ENCODE measurements at places on chromosomes 5 and 9. TPM values are rescaled to one million over a fixed set of nuclear protein-coding genes. Genes with fewer than 3 reads are reported as not detected.

RAI14 gene
- polyA plus RNA-seq, result 87.9 TPM

PIP5KL1 gene
- polyA plus RNA-seq, result 2.7 TPM

SOX30 gene
- polyA plus RNA-seq, result 0.64 TPM

BTNL8 gene
- 1.1 TPM for polyA plus RNA-seq

PDE6A gene
- polyA plus RNA-seq, result 0.09 TPM

SLC25A2 gene
- 0.19 TPM for polyA plus RNA-seq

ANKRD18A gene
- polyA plus RNA-seq, result 3.9 TPM

BNC2 gene
- 10.5 TPM for polyA plus RNA-seq

TLX3 gene
- polyA plus RNA-seq, result not detected

C5orf46 gene
- polyA plus RNA-seq, result not detected

IFNK gene
- not detected for polyA plus RNA-seq

SLC46A2 gene
- polyA plus RNA-seq, result 0.17 TPM

SLC1A3 gene
- polyA plus RNA-seq, result 4.4 TPM

NUTM2F gene
- polyA plus RNA-seq, result not detected

PAEP gene
- polyA plus RNA-seq, result 0.38 TPM

C5orf58 gene
- polyA plus RNA-seq, result 0.11 TPM

CHD1 gene
- 77.0 TPM for polyA plus RNA-seq

ELP1 gene
- 54.0 TPM for polyA plus RNA-seq

NTNG2 gene
- 0.34 TPM for polyA plus RNA-seq

SEMA5A gene
- polyA plus RNA-seq, result 44.8 TPM

PCDHA2 gene
- polyA plus RNA-seq, result 0.20 TPM

SLC6A19 gene
- 71.8 TPM for polyA plus RNA-seq

GDA gene
- polyA plus RNA-seq, result 0.34 TPM

IER5L gene
- polyA plus RNA-seq, result 18.7 TPM

RRAGA gene
- 101 TPM for polyA plus RNA-seq

SERINC5 gene
- polyA plus RNA-seq, result 63.2 TPM

TMEM174 gene
- polyA plus RNA-seq, result 27.2 TPM

Data from renal pelvis (tissue), 12 donors.